ENCODE measurements at places on chromosomes 11 and 22.

DNA sequence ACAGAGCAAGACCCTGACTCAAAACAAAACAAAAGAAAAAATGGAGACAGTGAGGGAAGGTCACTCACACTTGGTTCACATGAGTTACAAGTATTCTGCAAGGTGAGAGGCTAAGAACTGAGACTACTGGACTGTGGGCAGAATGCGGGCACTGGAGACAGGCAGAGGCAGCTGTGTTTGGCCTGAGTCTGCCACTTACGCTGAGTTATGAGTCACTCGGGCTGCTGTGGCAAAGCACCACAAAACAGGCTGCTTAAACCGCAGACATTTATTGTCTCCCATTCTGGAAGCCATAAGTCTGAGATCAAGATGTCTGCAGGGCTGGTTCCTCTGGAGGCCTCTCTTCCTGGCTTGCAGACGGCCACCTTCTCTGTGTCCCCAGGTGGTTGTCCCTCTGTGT lies 122.8 kb downstream of the SHANK2 start:
- no peak for DNase-seq

- no peak for DNase-seq
Measured at GRCh38 chr11:112013497-112014164, 11.6 kb upstream of the DLAT start.

- no peak for DNase-seq
Measured at GRCh38 chr11:29231991-29232390, 784.8 kb downstream of the KCNA4 start.

DNA sequence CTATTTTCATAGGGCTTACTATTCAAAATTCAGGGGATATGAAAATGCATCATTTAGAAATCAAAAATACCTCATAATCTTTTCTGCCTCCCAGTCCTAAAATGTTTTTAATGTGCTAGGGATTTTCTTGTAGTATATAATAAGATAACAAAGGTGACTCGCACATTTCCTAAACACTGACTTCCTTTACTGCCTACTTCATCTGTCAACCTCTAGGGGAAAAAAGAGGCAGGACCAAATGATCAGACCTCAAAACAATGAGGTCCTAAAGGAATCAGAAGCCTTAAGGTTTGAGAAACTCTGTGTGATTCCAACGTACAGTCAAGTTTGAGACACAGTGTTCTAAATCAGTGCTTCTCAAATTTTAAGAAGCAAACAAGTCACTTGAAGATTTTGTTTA lies 56.1 kb upstream of the POU2AF2 start:
- no peak for DNase-seq

DNA sequence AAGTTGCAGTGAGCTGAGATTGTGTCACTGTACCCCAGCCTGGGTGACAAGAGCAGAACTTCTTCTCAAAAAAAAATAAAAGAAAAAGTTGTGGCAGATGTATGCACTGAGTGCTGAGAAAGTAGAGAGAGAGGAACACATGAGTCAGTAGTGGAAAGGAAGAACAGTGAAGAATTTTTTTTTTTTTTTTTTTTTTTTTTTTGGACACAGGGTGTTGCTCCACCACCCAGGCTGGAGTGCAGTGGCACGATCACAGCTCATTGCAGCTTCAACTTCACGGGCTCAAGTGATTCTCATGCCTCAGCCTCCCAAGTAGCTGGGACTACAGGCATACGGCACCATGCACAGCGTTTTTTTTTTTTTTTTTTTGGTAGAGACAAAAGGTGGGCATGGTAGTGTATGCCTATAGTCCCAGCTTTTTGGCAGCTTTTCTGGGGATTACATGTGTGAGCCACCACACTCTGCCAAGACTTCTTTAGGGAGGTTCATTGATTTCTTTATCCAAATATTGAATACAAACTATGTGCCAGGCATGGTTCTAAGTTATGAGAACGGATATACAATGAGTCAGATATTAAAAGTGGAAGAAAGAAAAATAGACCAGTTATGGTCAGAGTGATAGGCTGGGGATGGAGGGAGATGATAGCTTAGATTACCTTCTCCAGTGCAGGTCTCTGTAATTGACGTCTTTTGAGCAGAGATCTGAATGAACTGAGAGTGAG lies 62.0 kb downstream of the YAP1 start:
- no peak for DNase-seq

- peak; percentile 93 for DNase-seq
Measured at GRCh38 chr11:36431429-36432092, 78.5 kb downstream of the TRAF6 start.

- no peak for DNase-seq
Measured at GRCh38 chr11:133928628-133929059, 28.1 kb downstream of the IGSF9B start.

DNA sequence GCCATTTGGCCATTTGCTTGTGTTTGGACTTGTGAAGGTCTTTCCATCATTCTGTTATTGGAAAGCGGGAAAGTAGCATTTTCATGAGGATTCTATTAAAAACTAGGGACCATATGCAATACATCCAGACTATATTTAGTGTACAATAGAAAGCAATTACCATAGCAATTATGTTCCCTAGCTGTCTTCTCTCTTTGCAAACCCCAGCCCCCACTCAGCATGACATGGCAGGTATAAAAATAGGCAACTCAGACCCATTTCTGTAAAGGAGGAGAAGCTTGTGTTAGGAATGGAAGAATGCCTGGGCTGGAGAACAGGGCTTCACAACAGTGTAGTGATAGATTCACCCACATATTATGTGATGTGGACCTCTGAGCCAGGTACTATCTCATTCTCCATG lies 12.4 kb downstream of the OR51B6 start:
- DNase-seq = no peak

DNA sequence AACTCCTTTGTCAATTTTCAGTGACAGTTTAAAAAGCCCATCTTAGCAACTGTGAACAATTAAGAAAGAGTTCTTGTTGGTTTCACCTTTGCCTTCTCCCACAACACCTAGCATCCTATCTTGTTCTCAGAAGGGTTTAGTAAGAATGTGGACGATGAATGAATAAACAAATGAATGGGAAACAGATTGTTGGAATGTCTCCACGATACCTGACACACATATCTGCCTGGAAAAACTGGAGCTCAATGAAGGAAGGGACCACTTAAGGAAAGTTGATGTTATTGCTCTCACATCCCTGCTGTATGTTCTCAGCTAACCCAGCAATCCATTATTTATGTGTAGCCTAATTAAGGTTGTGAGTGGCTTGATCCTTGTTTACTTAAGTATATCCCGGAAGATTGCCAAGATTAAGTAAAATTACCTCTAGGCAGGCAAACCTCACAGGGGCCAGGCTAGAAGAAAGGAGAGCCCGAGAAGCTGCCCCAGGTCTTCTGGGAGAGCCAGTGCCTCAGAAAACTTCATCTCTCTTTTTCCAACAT lies 286.4 kb downstream of the NXPE2 start:
- no peak for DNase-seq

GRCh38 chr22:17888439-17888838 lies 114.2 kb upstream of the BID start:
- no peak for DNase-seq

DNA sequence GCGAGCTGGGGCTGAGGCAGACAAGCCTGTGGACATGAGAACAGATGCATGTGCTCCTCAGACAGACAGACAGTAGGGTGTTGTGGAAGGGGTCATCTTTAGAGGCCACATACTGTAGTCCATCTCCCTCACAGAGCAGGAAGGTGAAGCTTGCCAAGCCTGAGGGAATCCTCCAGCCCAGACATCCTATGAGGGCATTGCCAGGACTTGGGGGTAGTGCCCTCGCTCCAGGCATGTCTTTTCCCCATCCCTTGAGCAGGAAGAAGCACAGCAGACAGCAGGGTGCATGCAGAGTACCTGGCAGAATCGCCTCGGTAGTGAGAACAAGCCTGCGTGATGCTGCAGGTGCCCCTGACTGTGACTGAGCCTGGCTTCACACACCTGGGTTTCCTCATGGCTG lies 66.5 kb upstream of the CLDN5 start:
- no peak for DNase-seq

DNA sequence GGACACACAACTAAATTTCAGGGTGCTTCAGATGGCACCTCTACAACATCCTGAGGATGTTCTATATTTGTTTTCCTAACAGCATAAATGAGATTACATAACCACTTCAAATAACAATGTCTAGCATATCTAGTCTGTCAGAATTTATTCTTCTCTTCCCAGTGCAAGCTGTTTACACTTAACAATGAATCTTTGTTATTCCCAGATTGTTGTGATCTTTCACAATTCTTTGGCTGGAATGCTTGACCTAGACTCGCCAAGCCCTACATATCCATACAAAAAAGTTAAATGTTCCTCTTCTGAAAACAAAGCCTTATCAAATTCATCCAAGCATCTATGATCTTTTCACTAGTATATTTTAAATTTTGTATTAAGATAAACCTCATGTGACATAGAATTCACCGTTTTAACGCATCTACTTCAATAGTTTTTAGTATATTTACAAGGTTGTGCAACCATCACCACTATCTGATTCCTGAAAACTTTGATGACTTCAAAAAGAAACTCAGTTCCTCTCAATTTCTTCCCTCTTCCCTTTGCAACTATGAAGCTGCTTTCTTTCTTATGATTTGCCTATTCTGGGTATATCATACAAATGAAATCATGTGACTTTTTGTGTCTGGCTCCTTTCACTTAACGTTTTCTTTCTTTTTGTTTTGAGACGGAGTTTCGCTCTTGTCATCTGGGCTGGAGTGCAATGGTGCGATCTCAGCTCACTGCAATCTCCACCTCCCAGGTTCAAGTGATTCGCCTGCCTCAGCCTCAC lies 61.7 kb upstream of the CHRNA10 start:
- no peak for DNase-seq

DNA sequence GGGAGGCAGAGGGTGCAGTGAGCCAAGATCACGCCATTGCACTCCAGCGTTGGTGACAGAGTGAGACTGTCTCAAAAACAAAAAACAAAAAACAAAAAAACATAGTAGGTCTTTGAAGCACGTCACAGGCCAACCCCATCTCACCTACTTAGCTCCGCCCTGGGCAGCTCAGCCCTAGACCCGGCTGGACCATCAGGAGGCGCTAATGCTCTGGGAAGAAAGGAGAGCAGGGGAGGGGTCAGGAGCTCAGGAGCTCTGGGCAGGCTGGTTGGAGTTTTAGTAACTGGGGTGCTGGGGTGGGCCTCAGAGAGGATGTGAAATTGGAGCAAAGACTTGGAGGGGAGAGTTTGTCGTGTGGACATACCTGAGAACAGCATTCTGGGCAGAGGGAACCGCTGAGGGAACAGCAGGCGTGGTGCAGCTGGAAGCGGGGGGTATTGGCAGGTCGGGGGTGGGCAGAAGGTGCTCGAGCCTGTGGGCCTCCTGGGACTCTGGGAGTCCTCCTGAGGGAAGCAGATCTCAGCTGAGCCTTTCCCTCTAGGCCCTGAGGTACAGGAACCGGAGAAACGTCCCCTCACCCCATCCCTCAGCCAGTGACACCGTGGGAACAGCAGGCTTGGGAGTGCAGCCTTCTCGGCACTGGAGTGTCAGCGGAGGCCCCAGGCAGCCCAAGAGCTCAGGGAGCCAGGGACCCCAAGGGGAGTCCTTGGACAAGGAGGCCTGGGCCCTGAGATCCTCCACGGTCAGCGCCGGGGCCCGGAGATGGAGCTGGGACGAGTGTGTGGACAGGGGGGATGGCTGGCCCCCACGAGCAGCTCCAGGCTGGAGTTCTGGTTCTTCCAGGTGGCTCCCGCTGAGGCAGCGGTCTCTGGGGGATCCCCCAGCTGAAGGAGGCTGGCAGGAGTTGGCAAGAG lies 2.2 kb upstream of the RPS6KA4 start:
- no peak for DNase-seq

- no peak for DNase-seq
Measured at GRCh38 chr11:57471496-57471895, 11.2 kb downstream of the RTN4RL2 start.

DNA sequence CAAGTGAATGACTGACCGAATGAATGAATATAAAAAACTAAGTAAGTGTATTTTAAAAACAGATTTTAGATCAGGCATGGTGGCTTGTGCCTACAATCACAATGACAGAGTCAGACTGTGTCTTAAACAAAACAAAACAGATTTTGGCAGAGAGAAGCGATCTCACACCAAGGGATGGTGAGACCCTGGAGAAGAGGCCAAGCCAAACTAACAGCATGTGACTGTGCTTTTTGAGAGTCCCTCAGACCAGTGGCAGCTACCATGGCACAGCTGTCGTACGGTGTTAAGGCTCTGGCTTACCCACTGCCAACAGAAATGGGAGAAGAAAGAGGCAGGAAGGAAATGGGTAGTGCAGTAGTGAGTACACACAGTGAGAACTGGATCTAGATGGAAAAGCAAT lies 60.6 kb downstream of the SGSM3 start:
- no peak for DNase-seq

DNA sequence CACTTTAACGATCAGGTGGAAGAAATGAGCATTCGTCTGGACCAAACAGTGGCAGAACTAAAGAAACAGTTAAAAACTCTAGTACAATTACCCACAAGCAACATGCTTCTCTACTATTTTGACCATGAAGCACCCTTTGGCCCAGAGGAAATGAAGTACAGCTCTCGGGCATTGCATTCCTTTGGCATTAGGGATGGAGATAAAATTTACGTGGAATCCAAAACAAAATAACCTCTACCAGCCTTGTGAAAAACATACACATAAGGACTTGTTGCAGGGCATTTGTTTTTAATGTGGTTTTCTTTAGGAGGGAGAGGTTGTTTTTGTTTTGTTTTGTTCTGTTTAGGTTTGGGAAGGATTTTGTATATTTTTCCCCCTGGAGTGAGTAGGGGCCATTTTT lies 14.2 kb upstream of the TECTA start:
- DNase-seq = no peak

DNA sequence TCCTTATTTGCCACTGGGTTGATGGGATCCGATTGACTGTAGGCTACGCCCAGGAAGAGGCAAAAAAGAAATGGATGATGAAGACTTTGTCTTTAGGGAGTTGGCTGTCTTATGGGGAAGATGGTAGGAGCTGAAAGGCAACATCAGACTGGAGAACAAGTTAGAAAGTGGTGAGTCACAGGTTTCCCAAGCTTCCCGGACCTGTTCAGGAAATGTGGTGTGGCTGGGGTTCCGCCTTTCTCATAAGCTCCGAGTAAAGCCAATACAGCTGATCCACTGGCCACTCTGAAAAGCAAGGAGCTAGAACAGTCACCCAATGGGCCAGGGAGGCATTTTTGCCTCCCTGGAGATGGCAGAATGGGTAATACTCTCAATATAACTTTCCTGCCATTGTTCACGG lies 194.5 kb downstream of the SNX19 start:
- no peak for DNase-seq
